ENCODE measurements at places on chromosomes 3 and 15.

DNA sequence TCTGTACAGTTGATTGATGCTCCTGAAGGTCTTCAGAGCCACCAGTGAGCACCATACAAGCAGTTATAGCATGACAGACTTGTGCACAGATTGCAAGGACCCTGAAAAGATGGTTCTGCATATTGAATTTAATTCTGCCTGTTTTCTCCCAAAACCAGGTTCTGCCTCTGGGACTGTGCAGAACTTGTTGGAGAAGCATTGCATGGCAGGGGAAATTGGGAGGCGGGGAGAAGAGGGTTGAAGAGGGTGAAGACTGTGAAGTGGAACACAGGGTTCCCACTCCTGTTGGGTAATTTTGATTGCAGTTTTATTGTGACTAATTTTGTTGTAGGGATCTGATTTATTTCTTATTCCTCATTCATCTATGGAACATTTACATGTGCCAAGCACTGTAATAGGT, 10.3 kb downstream of the ZNF80 start:
- no peak for DNase-seq

DNA sequence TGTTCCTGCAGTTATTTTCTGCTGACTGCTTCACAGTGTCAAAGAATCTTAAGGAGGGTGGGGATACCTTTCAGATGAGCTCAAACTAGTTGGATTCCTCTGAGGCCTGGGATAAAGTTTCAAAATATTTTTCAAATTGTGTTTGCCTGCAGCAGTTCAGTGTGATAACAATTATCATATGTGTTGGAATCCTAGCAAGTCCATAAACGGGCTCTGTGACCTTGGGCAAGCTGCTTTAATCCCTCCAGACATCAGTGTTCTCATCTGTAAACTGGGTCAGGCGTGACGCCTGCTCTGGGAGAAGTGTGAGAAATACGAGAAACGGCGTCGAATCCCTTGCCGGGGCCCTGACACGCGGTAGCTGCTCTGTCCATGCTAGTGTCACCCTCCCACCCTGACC, 153.5 kb downstream of the UACA start:
- no peak for DNase-seq

DNA sequence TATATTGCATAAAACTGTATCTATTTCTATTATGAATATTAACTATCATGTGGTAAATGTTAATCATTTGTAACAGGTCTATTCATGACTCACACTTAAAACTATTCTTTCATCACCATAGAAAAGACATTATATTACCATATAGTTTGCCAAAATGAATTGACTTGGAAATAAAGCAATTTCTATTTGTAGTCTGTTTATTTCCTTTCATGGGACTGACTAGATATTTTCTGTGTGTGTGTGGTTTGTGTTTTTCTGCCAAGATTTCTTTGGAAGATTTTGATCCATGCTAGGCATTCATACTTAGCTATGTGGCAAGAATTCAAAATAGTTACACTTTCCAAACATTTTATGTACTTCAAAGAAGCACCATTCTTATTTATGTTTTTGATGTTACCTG, 522.5 kb upstream of the AGTR1 start:
- DNase-seq = peak; percentile 43

DNA sequence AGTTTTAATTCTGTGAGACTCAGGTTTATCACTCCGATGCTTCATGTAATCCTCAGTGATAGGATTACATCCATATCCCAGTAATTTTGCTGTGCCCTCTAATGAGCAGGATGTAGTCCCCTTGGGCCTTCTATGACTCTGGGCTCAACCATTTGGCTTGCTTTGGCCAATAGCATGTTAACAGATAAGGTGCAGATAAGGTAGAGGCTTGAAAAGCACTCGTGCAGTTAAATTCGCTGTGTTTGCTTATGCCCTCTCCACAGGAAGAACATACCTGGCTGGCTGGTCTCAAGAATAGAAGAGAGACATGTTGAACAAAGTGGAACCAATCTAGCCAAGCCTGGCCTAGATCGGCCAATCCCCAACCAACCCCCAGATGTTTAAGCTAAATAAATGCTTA, 20.1 kb downstream of the CCDC13 start:
- no peak for DNase-seq

DNA sequence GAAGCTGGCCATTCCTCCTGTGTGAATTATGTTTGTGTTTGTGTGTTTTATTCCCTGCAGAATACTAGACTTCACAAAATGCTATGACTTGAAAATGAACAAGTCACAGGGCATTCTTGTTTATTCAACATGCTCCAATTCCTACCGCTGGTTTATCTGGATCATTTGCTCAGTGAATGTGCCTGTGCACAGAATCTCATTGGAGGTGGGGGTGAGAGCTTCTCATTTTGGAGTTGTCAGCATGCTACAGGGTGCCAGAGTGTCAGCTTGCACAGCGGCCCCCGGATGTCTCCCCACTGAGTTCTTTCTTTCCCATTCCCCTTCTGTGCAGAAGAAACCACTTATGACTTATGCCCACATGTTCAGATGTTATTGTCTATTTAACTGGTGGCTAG, 428.7 kb downstream of the ROBO2 start:
- no peak for DNase-seq

DNA sequence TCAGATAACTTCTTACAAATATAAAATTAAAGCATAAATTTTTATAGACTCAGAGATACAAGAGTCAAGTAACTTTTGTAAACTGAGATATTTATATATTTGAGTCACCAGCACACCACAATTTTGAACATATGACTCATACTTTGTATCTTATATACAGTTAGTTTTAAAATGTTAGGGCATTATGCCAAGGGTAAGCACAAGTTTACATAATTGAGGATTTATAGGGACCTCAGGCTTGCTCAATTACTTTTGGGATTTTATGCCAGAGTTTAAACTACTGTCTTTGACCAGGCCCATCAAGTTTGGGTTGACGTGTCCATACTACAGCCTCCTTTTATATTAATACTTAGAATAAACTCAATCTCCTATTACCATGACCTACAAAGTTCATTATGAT, 7.4 kb upstream of the FGF7 start:
- peak; percentile 75 for DNase-seq

GRCh38 chr15:74754593-74755215, 6.1 kb downstream of the CYP1A2 start:
- no peak for DNase-seq

DNA sequence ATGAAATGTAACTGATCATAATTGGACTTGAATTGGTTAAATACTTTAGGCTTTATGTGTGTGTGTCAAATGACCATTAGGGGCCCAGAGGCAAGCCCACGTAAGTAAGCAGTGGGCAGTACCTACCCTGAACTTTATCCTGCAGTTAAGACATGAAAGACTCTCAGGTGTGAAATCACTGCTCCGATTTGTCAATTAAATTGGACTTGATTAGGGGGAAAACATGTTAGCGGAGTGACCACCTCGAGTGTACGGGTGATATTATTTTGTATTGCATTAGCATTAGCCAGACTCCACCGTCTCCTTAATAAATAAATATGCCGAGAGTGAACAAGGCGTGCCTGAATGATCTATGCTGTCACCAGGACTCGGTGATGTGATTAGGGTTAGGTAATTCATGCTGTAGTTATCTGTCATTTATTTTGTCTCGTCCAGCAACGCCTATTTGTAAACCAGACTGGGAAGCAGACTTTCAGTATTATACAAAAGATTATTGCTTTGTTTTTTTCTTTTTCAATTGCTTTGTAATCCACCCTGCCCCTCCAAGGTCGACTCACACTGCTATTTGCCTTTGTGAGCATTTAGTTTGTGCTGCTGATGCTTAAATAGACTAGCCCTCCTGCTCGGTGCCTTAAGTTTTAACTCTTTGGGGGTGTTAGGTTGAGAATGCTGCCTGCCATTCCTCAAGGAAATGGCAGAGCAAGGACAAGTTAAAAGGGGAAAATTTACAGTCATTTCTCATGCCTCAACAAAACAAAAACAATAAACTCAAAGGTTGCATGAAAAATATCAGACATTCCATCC, 1.8 kb downstream of the RBMS3 start:
- DNase-seq = peak; percentile 48

DNA sequence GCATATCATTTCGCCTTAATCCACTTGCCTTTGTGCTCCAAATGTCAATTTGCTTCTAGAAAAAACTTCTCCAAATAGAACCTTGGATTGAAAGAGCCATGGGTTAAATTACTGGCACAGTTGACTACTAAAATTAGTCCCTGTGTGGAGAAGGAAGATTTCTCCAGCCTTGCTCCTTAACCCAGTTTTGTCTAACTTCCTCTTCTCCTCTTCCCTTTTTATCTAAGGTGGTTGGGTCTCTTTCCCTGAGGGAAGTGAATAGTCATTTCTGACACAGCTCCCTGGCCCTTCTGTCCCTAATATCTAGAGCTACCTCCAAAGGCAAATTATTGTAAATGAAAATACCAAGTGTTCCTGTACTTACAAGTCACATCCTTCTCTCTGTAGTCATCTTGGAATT, 527.9 kb upstream of the TBL1XR1 start:
- DNase-seq = no peak

DNA sequence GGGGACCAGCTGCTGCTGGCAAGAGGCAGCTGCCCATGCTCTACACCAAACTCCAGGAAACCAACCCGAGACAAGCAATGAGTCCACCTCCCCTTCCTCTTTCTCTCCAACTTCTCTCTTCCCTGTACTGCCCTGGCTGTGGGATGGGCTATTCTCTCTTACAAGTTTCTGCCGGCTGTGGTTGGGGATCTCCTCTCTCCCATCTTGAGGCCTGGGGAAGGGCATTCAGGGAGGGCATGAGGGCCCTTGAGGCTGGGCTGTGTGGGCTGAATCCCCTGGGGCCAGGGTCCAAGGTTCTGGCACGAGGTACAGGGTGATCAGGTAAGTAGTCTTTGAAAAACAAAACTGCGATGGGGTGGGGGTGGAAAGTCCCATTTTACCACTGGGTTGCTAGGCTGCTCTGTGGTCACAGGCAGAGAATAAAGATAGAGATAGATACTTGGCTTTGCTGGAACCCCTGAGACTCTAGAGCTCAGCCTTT, 32.3 kb upstream of the CTSH start:
- no peak for DNase-seq

- DNase-seq = no peak
Measured at GRCh38 chr3:55621026-55621422, 133.9 kb upstream of the WNT5A start.

- DNase-seq = no peak
Measured at GRCh38 chr3:151248772-151249337, 29.5 kb downstream of the P2RY14 start.

- no peak for DNase-seq
Measured at GRCh38 chr15:72911626-72912025, 128.1 kb upstream of the ADPGK start.

DNA sequence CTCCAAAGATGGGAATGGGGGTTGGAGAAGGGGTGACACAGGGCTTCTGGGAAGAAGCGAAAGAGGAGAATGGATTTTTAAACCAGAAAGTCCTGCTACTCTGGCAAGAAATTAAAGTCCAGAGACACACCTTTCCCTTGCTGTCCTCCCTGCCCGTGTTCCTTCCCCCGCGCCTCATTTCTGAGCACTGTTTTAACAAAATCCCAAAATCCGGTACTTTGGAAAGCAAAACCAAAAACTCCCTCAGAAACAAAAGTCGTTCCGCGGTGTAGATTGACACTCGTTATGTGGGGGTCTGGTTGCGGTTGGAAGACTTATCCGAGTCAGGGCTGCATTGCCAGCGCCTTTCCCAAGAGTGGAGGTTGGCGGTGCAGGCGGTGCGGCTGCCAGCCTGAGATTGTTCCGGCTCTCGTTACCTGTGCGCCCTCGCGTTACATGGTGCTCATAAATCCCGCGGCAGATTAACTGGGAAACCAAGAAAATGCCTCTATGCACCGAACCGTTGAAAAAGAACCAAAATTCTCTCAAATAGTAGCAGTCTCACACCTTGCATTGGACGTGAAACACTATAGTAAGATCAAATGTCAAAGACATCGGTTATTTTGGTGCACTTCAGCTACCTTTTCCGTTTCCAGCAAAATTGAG, 217.7 kb downstream of the MEIS2 start:
- DNase-seq = no peak

GRCh38 chr3:119380697-119381096, 82.7 kb downstream of the TMEM39A start:
- peak; percentile 13 for DNase-seq

DNA sequence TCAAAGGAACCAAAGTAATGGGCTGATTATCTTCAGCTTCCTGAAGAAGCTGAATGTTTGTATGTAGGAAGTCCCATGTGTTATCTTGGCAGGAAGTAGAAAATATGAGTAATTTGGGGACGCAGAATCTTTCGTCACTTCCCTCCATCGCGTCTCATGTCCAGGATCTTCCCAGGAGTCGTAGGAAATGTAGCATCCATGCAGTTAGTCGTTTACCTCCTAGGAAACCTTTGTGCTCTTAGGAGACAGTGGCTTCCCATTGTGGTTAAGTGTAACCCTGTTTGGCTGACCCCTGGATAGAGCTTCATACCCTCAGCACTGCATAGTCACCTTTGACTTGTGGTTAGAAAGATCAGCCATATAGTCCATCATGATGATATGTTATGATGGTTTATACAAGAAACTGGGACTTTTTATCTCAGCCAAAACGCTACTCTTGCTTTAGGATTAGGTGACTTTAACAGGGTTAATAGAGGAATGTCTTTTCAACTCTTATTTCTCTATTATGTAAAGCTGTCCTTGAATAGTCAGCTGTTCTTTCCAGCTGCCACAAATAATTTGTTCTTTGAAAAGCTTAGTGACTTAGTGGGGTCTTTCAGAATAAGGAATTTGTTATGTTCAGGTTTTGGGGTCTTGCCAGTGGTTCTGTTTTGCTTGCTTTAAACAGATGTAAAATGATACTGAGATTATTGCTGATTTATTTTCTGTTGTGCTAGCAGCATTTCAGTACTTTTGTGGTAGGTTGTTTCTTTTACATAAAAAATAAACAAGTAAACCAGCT, 92.2 kb downstream of the KLHL25 start:
- DNase-seq = peak; percentile 8

DNA sequence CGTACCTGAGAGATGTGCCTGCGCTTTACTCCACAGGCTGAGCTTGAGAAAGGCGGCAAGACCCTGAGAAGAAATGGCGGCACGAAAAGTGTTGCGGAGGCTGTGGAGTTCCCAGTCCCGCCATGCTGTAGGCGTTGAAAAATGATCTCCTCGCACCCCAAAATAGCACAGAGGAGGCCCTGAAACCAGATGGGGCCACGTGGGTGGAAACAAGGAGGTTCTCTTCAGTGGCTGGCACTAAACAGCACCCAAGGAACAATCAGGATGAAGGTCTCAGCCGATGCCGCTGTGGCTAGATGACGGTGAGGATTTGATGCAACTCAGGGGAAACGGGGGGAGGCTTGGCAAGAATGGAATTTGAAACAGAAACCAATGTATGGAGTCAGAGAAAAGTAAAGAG, 57.3 kb downstream of the TMEM212 start:
- DNase-seq = no peak

All from RPMI7951 (cell line).